ENCODE measurements at places on chromosomes 12 and 14. TPM values are rescaled to one million over a fixed set of nuclear protein-coding genes. Genes with fewer than 3 reads are reported as not detected.

DNA sequence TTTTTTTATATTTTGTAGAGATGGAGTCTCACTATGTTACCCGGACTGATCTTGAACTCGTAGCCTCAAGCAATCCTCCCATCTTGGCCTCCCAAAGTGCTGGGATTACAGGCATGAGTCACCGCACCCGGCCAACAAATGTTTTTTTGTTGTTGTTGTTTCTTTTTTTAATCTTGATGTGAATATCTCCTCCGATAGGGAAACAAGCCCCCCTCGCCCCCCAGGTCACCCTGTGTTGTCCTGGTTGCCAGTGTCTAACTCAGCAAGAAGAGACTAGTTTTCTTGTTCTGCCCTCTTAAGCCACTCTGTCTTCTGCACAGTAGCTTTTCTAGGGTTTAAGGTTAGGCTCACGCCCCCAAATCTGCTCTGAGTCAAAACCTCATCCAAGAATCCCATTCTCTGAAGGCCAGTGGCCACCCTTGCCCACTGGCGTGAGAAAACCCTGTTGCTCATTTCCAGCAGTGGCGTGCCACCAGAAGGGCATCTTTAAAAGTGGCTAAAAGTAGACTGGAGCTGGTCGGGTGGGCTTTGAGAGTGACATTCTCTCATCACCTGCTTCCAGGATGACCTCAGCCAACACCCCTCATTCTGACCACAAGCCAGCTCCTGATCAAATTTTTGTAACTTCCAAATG is 42.7 kb downstream of the C14orf132 start:
- H3K36me3 ChIP-seq: no peaks in the 10 kb centered on the region
- no peaks in the 10 kb centered on the region for H3K27me3 ChIP-seq
- no peak for DNase-seq
- no peak overlapping the region for H3K27ac ChIP-seq
- H3K4me3 ChIP-seq: no peak overlapping the region
- H3K4me1 ChIP-seq: no peaks in the 10 kb centered on the region

Gene OR6C65
- not detected for total RNA-seq

Gene RHOJ
- total RNA-seq: 4.9 TPM

Gene WNT5B
- 0.41 TPM for total RNA-seq

Gene GPR132
- 0.07 TPM for total RNA-seq

DNA sequence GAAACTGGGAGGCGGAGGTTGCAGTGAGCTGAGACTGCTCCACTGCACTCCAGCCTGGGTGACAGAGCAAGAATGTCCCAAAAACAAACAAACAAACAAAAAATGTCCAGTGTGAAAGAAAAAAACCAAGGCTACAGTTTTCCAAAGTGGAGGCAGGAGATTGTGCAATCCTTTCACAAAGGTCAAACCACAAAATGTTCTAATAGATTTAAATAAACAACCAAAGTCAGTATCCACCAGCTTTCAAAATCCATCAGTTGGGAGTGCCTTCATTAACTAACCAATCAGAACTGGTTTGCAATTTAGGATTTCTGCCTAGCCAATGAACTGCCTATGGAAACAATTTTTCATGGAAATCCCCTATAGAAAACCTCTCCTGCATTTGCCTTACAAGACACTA is 52.3 kb upstream of the TRIM9 start:
- no peaks in the 10 kb centered on the region for H3K4me1 ChIP-seq
- DNase-seq: no peak
- no peaks in the 10 kb centered on the region for H3K36me3 ChIP-seq
- no peaks in the 10 kb centered on the region for H3K27me3 ChIP-seq

DNA sequence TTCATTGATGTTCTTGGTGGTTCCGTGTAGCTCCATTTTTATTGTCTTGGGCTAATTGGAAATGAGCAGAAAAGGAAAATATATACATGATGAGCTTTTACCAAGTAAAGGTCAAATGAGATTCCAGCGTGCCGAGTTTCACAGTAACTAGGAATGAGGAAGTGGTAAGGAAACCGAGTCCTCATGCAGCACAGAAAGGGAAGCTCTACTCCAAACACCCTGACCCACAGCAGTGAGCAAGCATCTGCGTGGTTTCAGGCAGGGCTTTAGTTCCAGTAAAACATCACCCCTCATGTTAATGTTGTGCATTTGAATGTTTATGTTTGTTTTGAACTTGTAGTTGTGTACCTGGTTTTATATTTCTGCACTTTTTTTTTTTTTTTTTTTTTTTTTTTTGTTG is 208.0 kb downstream of the SLC41A2 start:
- no peak for DNase-seq
- H3K27ac ChIP-seq: no peak overlapping the region
- H3K36me3 ChIP-seq: no peaks in the 10 kb centered on the region

Gene CD63
- 809 TPM for total RNA-seq

Measured in gastrocnemius medialis (tissue), 4 donors.